ENCODE measurements at places on chromosomes 7 and 10.

DNA sequence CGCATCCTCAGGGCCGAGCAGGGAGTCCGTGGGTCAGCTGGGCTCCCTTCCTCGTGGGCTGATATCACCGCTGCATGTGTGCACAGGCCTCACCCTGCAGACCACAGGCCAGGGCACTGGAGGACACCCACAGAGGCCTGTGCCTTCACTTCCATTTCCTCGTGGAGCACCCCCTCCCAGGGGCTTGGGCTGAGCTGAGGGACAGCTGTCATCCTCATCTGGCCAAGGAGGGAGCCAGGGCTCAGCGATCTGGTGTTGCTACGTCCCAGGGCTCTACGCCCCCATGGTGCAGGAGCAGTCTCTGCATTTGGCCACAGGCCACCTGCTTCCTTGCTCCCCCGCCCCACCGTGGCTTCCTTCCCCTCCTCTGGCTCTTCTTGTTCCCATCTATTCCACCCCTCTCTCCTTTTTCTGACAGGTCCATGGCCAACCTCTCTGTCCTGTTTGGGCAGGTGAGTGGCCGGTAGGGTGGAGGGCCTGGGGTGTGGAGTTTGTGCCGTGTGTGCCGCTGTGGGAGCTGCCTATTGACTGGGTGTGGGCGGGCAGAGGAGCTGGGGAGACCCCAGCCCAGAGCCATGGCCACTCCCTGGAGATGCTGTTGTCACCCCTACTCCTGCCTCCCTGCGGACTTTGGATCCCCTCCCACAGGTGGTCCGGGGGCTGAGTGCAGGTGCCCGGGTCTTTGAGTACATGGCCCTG lies 8.3 kb upstream of the ASIC3 start:
- no peak for DNase-seq

GRCh38 chr10:86170255-86171108 lies 196.1 kb downstream of the GRID1 start:
- DNase-seq = no peak

DNA sequence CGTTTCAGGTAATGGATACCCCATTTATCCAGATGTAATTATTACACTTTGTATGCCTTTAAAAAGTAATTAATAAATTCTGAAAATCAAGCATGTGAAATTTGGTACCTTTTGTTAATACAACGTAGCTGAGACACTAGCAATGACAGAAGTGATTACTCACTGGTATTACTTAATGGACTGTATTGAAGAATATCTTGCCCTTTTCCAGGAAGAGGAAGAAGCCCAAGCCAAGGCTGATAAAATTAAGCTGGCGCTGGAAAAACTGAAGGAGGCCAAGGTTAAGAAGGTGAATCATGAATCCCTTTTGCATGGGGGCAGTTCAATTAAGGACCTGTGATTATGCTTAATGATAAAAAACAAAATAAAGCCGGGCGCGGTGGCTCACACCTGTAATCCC lies 64.8 kb downstream of the APBB1IP start:
- no peak for DNase-seq

DNA sequence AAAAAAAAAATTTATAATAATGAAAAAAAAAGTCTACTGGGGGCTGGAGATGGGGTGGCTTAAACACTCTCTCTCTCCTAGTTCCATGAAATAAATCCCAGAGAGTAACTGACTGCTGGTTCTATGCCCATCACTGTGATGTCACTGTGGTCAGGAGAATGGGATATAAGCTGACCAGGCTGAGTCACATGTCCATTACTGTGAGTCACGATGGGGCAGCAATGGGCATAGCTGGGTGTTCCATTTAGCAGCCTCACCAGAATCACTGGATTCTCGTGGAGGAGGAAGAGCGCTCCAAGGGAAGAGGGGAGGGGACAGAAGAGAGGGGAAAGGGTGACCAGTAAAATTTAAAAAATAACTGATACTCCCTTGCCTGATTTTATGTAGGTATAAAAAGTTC lies 37.1 kb downstream of the MASTL start:
- peak; percentile 94 for DNase-seq

- DNase-seq = peak; percentile 69
These were observed 21.4 kb upstream of the TPST1 start for GRCh38 chr7:66183700-66184099.

DNA sequence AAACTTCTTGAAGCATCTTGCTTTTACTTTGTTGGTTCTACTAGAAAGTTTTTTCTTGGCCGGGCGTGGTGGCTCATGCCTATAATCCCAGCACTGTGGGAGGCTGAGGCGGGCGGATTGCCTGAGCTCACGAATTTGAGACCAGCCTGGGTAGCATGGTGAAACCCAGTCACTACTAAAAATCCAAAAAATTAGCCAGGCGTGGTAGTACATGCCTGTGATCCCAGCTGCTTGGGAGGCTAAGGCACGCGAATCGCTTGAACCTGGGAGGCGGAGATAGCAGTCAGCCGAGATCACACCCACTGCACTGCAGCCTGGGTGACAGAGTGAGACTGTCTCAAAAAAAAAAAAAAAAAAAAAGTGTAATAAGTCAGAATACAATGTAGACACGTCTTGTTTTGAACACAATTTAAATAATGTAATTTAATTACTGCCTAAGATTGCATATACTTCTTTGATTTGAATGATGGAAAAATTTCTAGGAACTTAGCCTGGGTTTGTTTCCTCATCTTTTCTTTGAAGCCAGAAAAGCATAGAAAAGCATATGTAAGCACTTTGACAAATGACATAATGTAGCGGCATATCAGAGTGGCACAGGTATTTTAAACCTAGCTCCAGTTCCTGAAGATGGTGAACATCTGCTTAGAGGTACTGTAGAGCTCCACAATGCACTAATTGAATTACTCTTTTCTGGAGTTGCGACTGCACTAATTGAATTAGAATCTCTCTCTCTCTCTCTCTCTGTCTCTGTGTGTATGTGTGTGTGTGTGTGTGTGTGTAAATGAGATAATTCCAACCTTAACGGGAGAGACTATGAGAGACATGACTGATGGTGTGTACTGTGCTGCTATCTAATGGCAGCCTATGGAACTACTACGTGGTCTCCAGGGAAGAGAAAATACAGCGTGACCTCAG lies 87.8 kb downstream of the BTRC start:
- DNase-seq = peak; percentile 73

GRCh38 chr7:42621543-42622219 lies 290.2 kb downstream of the C7orf25 start:
- no peak for DNase-seq

DNA sequence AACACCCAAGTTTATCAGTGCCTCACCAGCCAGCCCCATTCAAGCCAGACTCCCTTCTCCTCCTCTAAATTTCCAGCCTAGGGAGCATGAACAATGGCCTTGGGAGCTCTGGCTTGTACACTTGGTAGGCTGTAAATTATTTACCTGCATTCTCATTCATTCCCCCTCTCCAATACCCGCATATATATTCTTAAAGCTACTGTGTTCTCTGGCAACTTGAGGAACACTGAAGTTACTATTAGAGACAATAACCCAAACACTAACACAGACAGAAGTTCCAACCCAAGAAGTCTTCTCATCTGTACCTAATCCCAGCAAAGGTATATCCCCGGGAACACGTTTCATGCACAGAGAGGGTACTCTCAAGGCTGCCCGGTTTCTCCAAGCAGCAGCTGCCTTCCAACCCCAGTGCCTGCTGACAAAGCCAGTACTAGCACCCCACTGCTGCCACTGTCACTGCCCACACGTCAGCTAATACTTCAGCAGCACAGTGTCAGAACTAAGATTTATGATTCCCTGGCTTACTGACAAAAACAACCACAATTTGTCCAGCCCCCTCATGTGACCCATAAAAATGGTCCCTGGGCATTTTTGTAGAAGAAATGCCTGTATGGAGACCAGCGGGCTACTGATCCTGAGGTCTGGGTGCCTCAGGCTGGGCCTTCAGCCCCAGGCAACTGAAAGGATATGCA lies 3.1 kb downstream of the WDR91 start:
- DNase-seq = peak; percentile 70

GRCh38 chr10:1120801-1121211 lies 64.6 kb downstream of the WDR37 start:
- DNase-seq = no peak

DNA sequence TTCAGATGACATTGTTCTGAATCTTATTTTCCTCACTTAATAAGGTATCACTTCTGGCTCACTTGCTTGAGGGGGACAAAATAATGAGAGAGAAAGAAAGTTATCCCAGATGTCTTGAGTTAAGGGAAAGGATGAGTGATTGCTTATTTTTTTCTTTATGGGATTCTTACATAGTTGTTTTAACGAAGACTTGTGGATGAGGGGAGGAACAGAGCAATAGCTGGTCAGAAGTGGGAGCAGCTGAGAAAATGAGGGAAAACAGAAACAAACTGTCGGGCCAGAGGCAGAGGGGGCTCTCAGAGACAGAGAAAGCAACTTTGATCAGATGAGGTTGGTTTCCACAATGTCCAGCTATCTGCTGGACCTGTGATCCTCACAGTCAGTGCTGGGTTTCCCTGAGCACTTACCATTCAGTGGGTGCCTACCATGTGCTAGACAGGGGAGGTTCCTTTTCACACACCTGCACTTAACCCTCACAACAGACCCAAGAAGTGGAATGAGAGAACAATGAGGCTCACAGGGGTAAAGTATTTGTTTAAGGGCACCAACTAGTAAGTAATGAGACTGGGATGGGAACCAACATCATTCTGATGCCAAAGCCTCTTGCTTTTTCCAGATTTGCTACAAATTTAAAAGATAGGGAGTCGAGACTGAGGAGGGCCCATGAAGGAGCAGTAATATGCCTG lies 64.2 kb downstream of the BICC1 start:
- DNase-seq = no peak

DNA sequence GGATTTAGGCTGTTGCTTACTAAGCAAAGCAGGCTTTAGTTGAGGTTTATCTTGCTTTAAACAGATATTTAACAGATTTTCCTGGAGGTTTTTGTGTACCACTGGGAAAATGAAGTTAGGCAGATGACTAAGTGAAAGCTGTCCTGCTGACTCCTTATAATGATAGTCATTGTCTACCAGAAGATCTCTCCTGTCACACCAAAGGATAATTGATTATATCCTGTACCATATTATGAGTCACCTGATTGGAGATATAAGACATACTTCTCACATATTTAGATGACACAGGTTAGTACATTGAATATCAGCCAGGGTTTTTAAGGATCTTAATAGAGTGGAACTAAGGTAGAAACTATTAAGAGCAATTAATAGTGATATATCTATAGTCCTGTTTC lies 68.4 kb downstream of the PTEN start:
- DNase-seq = peak; percentile 65
